ENCODE measurements at places on chromosomes 6 and 20.

DNA sequence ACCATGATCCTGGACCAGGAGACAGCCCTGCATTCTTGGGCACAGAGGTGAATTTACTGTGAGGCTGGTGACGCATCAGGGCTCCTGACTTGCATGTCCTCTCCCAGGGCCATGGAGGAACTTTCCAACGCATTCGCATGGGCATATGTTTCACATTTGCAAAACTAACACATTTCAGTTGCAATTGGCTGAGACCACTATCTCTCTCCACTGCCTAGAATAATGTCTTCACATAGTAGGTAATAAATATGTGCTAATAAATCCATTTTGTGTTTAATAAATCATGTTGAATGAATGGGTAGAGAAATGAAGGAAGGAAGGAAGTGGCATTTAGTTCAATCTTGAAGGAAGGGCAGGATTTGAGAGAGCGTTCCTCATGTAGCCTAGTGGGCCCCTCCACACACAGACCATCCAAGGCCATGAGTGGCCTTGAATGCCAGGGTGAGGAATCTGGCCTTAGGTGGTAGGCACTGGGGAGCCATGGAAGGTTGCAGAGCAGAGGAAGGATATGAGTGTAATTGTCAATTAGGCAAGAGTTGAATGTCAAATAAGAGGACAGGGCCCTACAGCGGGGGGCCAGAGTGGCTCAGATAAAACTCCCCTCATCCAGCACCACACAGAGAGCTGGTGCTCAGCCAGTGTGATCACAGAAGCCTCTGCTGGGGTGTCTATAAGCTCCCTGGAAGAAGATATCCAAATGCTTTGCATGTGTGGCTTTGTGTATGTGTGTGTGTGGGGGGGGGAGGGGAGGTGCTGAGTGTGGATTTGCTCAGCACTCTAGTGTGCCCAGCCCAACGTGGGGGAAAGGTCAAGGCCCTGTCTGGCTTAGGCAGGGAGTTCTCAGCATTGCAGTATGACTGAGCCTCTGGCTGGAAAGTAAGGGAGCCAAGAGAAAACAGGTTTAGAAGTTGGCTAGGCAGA is 30.9 kb upstream of the CCN5 start:
- DNase-seq = no peak

- no peak for DNase-seq
Observed at GRCh38 chr6:119333707-119334295, 15.8 kb downstream of the MAN1A1 start.

DNA sequence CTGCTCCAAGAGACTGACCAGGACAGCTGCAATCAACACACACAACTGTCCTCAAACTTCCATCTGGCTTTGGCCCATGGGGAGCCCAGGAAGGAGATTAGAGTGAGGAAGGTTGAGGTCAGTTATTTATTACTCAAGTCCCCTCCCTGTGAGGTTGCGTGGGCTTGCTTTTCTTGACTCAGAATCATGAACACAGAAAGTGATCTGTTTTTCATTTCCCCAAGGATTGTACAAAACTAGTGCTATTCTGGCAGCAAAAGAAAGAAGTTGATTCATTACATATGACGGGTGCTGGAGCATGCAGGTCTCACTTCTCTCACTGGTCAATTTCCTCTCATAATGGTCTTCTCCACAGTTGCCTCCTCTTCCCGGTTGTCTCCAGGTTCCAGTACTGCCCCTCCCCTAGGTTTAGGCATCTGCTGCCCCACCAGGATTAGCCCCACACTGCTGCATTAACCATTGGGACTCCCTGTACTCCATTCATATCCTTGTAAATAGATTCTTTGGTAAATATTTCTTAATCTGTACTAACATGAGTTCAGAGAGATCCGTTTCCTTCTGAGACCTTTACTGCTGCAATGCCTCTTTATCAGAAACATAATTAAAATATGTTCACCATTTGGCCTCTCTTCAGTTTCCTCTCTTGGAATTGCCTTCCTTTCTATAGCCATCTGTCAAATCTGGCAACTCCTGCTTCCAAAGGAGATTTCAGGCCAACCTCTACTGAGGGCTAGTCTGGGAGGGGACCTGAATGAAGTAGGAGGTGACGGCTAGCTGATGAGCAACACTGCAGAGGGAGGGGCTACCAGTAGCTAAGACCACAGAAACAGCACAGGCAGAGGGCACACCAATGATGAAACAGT is 888.8 kb downstream of the QKI start:
- peak; percentile 39 for DNase-seq

DNA sequence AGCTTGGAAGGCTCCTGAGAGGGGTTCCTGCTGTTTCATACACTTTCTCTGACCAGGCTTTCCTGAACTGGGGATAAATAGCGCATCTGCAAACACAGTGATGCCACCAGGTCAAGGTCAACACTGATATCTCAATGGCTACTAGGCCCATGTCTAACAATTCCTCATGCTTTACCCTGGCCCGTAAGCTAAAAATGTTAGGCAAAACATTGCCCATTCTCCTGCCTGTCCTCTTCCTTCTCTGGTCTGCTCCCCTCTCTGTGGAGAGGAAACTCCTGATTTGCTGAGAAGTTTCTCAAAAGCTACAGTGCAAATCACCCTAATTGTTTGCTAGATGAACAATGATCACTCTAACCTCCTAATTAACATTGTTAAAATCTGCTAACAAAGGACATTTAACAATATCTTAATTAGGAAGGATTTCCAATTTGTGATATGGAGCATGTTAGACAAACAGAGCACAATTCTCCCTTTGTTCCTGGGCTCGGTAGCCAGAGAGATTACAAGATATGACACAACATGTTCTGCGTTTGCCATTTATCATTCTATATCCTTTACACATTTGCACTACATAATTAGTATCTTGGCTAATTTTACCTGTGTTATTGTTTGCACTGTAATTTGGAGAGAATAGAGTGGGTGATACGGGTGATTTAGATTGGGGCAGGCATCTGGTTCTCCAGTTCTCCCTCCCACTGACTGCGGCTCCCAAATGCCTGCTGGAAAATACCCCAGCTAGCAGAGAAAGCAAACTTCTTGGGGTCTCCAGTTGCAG is 266.8 kb downstream of the CD83 start:
- DNase-seq = no peak

GRCh38 chr6:24844061-24844460 is 45.3 kb upstream of the ARMH2 start:
- no peak for DNase-seq

DNA sequence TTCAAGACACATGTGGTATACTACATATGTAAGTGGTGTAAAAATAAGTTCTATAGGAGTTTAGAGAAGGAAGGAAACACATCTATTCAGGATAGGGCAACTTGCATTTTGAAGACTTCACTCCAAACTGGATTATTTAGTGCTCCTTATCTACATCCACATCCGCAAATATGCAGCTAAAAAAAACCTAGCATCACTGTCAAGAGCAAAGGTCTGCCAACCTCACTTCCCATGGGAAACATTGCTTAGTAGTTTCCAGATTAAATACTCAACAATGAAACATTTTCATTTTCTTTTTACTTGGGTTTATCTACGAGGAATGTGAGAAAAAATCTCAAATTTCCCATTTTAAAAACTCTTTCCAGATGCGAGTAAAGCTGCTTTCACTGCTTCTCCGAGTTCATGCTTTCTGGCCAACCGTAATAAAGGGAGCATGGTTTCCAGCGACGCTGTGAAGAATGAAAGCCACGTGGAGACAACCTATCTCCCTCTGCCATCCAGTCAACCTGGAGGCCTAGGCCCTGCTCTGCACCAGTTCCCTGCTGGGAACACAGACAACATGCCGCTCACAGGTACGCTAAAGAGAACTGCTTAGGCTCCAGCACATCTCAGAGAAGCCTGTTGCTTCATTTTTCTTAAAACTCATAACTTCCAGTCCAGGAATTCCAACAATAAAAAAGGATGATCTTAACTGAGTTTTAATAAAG is 48.2 kb downstream of the RFX6 start:
- DNase-seq = peak; percentile 6

GRCh38 chr6:16430391-16431089 is 192.2 kb downstream of the GMPR start:
- peak; percentile 55 for DNase-seq

- peak; percentile 35 for DNase-seq
Observed at GRCh38 chr6:72954716-72955115, 270.6 kb downstream of the KHDC1L start.

GRCh38 chr6:90820436-90820835 is 233.6 kb upstream of the MAP3K7 start:
- no peak for DNase-seq

GRCh38 chr20:18138639-18139583 is 1.2 kb downstream of the KAT14 start:
- DNase-seq = no peak

- no peak for DNase-seq
Observed at GRCh38 chr6:24139639-24140038, 13.6 kb downstream of the NRSN1 start.

DNA sequence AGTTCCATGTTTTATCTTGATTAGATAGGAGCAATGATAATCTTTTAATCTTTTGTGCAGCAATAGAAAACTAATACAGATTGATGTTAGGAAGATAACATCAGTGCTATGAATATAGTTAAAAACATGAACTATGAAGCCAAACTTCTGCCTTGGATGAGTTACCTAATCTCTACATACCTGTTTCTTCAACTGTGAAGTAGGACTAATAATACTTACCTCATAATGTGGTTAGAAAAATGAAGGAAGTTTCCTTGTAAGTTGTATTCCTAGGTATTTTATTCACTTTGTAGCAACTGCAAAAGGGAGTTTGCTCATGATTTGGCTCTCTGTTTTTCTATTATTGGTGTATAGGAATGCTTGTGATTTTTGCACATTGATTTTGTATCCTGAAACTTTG is 111.9 kb downstream of the FRK start:
- no peak for DNase-seq

GRCh38 chr6:50850223-50851048 is 31.8 kb downstream of the TFAP2B start:
- DNase-seq = no peak

- no peak for DNase-seq
Observed at GRCh38 chr20:24806705-24807676, 142.1 kb upstream of the CST7 start.
